Activated CD4-positive, alpha-beta T cell treated with anti-CD3 and anti-CD28 coated beads, Interleukin-2, amount 10 ng/mL, durations not matched to agents 7 days and 5 days (primary cell): ENCODE measurements at places on chromosomes 12 and 14.

DNA sequence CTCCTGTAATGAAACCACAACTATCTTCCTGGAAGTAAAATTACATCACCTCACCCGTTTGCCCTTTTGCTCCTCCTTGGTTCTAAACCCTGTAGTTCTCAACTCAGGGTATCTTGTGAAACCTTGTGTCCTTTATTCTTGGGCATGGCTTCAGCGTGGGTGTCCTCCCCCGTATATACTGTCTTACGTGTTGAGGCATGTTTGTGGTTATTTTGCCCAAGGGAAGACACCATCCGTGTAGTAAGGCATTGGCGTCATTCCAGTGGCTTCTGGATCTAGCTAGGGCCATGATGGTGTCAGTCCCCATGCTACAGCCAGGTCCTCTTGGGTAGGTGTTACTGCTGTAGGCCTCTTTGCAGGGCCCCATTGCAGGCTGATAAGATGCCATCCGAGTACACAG lies 115.4 kb downstream of the ZFP36L1 start:
- DNase-seq, result no peak

DNA sequence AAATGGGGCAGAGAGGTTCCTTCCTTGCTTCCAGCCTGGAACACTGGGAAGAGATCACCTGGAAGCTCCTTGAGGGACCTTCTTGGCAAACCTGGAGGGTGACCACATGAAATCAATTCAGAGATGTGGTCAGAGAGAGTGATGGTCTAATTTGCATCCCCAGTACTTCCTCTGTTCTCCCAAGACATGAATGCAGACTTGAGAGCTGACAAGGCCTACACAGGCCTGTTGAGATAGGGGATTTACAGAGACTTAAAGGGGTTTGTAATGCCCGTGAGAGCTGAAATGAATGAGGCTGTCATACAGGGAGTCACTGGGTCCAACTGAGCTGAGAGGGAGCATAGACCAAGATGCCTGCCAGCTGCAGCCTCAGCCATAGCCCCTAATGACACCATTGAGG lies 45.1 kb downstream of the TMX1 start:
- no peak for DNase-seq

DNA sequence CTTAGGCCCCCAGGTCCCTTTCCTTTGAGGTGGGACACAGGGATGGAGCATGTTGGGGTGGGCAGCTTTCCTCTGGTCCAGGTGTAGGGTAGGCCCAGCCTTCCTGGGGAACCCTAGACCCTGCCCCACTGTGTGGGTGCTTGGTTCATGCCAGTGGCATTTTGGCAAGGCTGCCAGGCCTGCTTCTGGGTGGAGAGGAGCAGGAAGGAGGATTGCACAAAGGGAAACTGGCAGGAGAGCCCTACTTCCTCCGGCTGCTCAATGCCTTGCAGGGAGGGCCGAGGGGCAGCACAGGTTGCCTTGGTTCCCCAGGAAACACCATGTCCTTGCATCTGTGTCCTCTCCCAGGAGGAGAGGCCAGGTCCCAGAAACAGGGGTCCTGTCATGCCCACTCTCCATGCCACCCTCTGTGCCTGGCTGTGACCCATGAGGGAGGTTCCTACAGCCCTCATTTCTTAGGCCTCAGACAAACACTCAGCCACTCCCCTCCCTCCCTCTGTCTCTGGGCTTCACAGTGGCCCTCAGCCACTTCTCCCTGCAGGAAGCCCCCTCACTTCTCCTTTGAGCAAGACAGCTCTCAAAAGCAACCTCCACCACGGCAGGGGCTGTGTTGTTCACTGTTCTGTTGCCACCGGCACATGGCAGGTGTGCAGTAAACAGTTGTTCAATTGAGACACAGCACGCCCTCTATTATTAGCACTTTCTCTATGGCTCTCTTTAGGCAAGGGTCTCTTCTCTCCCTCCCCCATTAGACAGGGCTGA lies 6.8 kb upstream of the KRT80 start:
- DNase-seq, result no peak

DNA sequence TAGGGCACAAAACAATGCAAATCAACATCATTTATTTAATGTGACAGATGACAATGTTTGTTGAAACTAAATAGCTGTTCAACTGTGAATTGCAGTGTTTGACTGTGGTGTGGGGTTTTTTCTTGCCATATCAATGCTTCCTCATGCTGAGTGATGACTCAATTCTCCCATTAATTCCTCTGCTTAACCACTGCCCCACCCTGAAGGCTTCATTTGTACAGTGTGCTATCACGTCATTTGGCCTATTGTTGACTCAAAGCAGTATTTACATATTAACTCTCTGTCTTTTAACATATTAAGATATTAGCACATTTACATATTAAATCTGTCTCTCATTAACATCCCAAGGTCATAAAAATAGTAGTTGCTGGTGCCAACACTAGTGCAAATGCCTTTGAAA lies 164.8 kb upstream of the NRXN3 start:
- no peak for DNase-seq

GRCh38 chr12:80745851-80746505 lies 29.3 kb downstream of the MYF5 start:
- no peak for DNase-seq
